Urothelium cell line (cell line): ENCODE measurements at places on chromosomes 16 and 17.

DNA sequence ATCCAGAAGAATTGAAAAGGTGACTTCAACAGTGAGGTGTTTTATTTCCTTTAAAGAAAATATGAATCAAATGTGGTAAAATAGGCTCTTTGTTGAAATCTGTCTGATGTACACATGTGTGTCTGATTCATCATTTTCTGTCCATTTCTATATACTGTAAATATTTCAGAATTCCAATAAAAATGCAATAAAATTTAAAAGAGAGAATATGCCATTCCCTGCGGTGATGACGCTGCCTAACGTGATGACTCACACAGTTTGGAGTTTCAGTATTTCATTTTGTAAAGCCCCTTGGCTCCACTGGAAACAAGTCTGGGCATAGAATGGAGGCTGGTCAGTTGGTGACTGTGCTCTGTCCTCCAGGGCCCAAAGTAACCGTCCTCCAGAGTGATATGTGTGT, 482.5 kb upstream of the CDH5 start:
- DNase-seq: peak; percentile 48

DNA sequence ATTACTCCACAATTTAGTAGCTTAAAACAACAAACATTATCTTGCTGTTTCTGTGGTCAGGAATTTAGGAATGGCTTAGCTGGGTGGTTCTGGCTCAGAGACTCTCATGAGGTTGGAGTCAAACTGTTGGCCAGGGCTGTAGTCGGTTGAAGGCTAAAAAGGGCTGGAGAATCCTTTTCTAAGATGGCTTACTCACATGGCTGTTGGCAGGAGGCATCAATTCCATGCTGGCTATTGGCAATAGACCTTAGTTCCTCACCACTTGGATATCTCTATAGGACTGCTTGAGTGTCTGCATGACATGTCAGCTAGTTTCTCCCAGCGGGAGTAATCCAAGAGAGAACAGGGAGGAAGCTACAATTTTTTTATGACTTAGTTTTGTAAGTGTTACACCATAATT, 6.6 kb upstream of the EFCAB13 start:
- no peak for DNase-seq

GRCh38 chr16:62711797-62712196, 675.6 kb upstream of the CDH8 start:
- DNase-seq: no peak

DNA sequence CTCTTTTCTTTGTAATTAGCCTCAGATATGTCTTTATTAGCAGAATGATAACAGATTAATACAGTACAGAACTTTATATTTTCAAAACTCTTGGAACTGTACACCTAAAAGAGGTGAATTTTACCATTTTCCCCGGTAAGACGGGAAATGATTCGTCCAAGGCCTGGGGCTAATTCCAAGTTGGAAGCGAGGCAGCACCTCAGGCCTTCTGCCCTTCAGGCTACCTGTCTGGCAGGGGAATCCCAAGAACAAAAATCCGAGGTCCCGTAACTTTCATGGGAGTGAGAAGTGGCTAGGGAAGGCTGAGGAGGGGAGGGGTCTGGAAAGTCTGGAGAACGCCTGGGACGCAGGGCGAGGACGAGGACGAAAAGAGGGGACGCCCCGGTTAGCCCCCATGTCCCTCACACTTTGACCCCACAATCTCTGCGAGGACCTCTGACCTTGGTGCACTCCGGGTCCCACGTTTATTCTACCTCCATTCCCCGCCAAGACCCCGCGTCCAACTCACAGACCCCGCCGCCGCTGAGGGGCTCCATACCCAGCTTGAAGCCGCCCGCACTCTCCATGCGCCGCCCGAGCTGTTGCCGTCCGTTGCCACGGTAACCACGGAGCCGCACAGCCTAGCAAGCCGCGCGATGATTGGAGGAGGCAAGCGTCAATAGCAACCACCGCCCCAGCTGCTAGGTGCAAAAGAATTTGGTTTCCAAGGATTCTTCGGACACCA, at the start of gene HYDIN:
HYDIN (minus strand) TSS at position 601 of the 724 bp plus-strand sequence. CDS start 43,827 bp downstream, outside the sequence.
- DNase-seq: peak; percentile 96

- no peak for DNase-seq
Observed at GRCh38 chr16:12256921-12257320, 280.4 kb downstream of the SNX29 start.

DNA sequence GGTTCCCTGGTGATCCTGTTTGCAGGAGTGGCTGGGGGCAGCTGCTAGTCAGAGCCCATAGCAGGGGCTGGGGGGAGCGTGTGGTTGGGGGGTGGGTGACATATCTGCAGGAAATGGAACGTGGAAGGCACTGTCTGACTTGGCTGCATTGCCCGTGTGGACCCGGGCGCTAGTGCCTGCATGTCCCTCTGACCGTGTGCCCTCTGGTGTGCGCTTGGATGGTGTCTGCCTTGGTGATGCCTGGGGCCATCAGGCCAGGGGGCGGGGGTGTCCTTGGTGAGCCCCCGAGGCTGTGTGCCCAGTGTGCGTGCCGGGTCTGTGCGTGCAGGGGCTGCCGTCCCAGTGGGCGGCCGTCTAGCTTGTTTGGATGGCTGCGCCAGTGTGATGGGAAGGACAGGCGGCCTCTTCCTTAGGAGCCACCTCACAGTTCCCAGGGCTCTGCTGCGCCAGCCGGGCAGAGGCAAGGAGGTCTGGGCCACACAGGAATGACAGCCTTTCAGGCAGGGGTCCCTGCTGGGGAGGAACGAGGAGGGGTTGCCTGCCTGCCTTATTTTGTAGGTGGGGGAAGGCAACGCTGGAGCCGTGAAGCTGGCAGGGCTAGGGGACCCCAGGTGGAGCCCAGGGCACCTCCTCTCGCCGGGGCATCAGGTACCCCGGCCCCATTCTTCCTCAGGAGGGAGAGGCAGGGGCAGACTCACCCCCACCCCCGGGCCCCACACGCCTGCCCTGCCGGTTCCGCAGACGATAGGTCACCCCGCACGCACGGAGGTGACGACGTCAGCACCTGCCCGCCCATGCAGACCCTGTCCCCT, 693 bp downstream of the NDRG4 start:
- no peak for DNase-seq
